ENCODE measurements at places on chromosomes 5 and 9.

DNA sequence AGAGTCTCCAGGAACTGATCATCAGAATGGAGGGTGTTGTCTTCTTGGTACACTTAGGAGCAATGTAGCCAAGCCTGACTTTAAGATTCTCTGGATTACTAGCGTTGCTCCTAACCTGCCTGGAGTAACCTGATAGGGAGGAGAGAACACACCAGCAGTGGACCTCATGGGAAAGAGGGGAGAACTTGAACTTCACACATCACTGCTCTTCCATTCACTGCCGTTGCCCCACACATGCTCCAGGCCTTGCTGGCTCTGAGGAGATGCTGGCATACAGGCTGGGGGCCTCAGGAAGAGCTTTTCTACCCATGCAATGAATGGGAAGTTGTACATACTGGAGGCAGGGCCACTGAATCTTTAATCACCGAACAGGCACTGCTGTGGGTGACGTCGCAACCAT lies 60.3 kb upstream of the ADAMTS16 start:
- no peak for DNase-seq

- DNase-seq: no peak
These were observed 41.9 kb downstream of the BNC2 start for GRCh38 chr9:16828340-16829281.

- no peak for DNase-seq
These were observed 4.9 kb downstream of the ADAM19 start for GRCh38 chr5:157570531-157571200.

- no peak for DNase-seq
These were observed 420.1 kb downstream of the MTRR start for GRCh38 chr5:8288897-8289516.

DNA sequence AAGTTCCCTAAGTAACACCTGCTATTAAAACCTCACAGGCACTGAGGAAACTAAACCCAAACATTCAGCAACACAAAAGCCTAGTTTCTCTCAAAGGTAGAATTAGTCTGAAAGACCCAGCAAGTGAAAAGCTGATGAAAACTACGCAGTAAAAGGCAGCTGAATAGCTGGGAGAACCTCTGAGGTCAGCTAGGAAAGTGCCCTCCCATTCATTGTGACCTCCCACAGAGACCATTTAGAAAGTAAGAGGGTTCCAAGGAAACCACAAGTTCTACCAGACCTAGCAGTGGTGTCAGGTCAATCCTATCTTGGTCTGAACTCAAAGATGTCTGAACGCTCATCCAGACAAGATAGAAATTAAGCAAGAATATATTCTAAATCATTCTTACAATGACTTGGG lies 144.7 kb downstream of the SSBP2 start:
- no peak for DNase-seq

- no peak for DNase-seq
These were observed 12.9 kb downstream of the TJP2 start for GRCh38 chr9:69186841-69187611.

- DNase-seq: peak; percentile 64
These were observed 1.9 kb upstream of the SQSTM1 start for GRCh38 chr5:179818746-179819295.

DNA sequence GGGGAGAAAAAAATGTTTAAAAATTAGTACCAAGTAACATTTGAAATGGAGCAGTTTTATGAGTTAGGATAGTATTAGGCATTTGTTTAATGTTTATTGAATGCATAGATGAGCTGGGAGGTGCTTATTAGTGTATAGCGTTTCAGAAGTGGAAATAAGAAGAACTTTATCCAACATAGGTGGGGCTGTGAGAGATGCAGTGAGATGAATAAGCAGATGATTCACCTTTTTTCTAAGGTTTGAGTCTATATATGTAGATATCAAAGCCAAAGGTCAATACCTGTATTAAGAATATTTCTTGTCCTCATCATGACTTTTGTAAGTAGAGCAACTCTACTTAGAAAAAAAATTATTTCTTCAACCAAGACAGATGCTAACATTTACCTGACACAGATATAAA lies 54.6 kb upstream of the POU4F3 start:
- no peak for DNase-seq

GRCh38 chr5:109859537-109859936 lies 169.8 kb downstream of the MAN2A1 start:
- no peak for DNase-seq

- no peak for DNase-seq
These were observed 131.1 kb downstream of the ACTL7B start for GRCh38 chr9:108724652-108725051.

- no peak for DNase-seq
These were observed 233.4 kb upstream of the CDH6 start for GRCh38 chr5:30960036-30960435.

- no peak for DNase-seq
These were observed 515 bp downstream of the LCP2 start for GRCh38 chr5:170296935-170297588.

DNA sequence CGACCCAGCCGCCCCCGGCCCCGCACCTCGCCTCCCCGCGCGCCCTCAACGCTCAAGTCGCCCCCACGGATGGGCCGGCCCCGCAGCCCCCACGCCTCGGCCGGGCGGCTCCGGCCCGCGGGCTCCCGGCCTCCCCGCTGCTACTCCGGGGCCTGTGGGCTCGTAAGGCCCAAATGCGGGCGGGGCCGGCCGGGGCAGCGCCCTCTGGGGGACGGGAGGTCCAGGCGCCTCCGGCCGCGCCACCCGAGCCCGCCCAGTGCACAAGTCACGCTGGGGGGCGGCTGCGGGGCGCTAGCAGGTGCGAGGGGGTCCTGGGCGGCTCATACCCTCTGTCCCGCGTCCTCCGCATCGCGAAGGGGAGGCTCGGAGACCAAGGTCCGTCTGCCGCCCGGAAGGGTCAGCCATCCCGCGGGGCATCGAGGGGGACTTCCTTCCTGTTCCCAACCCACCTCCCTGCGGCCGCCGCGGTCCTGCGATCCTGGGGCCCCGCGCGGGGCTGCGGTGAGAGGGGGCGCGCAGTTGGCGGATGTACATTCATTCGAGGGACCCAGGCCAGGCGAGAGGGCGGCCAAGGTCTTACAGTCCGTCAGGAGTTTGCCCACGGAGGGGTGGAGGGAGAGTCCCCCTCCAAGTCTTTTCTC lies at the start of gene CIZ1:
CIZ1 (minus strand) TSS at position 167 of the 641 bp plus-strand sequence. CDS start 715 bp downstream, outside the sequence.
- peak; percentile 67 for DNase-seq

DNA sequence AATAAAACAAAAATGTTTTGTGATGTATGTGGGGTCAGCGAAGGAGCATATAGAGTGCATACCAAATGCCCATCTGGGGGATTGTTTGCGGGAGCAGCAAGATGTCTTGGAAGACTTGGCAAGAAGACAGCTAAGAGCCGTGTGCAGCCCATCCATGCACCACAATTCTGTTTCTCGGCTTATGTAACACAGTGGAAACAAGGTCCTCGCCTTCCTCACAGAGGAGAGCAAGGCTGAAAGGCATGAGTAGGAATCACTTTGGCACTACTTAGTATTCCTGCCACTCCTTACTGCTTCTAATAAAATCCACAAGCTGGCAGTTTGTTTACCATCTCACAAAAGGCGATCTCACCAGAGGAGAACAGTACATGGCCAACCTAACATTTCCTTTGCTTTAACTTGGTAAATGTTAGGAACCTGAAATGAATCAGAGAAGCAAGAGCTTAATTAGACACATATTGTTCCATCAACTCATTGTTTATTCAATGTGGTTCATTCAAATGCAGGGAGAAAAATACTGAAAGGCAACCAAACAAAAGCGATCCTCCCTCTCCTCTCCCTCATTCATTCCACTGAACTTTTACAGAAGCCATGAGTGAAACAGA lies 648.1 kb downstream of the ACTL7B start:
- no peak for DNase-seq

DNA sequence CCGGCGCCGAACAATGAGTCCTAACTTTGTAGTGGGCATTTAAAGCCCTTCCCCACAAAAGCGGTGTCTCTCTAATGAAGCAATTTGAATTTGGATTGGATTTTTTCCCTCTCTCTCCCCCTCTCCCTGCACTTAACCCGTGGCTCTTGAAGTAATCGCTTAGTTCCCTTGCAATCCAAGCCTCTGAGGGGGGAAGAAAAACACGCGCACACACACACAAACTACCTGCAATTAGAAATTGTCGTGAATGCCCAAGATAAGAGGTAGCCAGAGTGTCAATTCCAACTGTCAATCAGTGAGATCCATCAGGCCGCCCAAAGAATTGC lies 1.2 kb downstream of the LHX6 start:
- no peak for DNase-seq

- no peak for DNase-seq
These were observed 76.1 kb downstream of the MAMDC2 start for GRCh38 chr9:70119786-70120185.

GRCh38 chr5:127370631-127371030 lies 80.0 kb downstream of the MEGF10 start:
- DNase-seq: no peak

GRCh38 chr9:129547063-129547462 lies 73.8 kb downstream of the C9orf50 start:
- DNase-seq: no peak

GRCh38 chr9:10721301-10721700 lies 108.5 kb upstream of the PTPRD start:
- no peak for DNase-seq

DNA sequence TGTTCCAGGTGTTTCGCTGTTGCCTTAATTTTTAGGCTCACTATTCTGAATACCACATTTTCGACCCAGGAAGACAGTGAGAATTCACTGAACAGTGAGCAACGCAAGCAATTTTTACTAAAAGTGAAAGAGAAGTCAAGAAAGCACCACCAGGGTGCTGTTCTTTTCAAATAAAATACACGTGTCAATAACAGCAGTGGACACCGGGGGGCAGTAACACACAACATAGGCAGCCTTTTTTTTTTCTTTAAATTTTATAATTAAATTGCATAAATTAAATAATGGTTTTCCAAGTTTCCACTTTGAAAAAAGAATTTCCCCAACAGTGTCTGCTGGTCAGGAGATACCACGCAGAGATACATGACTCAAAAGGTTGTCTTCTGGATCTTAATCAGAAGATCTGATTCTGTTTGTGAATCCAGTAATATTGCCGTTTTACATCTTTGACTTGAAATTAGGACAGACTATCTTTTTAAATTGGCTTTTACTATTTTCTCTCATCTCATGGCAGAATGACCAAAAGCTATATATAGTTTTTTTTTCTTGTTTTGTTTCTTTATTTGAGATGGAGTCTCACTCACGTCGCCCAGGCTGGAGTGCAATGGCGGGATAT lies 47.1 kb upstream of the SH3GL2 start:
- no peak for DNase-seq

DNA sequence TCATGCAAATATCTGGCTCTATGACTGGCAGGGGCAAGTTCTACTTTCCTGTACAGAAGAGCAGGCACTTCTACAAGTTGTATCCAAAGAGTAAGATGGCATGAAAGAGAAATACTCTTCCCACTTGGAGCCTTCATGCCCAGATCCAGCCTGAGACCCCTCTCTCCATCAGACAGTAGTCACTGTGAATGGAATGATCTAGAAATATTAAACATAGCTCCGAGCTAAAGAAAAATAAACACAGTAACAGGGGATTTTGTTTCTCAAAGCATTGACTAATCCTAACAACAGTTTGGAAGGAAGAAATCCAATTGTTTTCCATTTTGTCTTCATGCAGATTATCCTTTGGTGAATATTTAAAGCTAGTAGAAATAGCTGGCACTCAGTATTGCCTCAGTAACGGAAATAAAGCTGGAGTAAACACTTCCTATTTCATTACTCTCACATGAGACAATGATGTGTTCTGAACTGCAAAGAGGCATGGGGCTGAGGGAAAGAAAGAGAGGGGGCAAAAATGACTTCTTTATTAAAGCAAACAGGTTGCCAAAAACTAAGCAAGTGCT lies 100.0 kb downstream of the SEMA5A start:
- no peak for DNase-seq

DNA sequence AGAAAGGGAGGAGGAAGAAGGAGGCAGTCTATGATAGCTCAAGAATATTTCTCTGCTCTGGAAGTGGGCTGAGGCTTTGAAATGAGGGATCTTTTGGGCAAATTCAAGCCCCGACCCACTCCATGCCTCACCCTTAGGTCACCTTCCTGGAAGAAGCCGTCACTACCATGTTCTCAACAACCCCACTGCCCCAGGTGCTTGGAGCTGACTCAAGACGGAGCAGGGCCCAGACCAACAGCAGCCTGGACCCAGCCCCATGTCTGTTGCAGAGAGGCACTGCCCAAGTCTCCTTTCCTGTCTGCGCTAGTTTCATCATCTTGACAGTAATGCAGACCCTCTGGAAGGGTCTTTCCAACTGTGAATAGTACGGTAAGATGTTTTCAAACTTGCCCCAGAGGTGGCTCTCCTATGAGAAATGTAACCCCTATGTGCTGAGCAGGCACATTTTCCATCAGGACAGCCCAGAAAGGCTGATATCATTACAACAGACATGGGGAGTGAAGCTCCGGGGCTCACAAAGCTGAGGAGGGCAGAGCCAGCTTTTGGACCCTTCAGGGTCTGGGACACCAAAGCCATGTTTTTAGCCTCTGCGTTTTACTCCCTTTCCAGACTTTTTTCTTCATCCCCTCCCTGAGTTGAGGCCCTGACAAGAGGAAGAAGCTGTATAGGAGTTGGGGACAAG lies 128.2 kb upstream of the LARP1 start:
- DNase-seq: no peak

DNA sequence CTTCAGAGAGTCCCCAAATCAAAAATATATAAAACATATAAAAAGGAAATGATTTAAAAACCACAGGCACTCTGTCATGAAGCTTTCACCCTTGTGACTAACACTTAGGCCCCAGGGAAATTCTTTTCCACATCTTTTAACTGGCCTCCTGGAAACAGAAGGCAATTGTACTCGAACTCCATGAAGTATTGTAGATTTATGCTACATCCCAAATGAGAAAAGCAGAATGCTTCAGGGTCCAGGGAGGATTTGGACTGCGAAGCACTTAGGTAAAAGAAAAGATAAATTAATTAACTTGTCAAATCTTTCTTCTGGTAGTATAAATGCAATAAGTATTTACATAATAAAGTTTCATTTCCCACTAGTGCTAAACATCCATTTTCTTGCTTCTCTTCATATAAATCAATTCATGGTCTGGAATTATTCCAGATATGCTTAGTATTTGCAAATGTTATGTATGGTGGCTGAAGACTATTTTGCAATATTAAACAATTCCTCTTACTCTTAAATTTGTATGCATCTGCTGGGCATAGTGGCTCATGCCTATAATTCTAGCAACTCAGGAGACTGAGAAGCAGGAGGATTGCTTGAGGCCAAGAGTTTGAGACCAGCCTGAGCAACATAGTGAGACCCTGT lies 64.9 kb upstream of the ELL2 start:
- DNase-seq: no peak

- no peak for DNase-seq
These were observed 149.6 kb downstream of the GAPVD1 start for GRCh38 chr9:125411171-125411756.

GRCh38 chr5:137461391-137462264 lies 37.5 kb downstream of the SPOCK1 start:
- DNase-seq: no peak
